Stimulated activated CD8-positive, alpha-beta memory T cell treated with anti-CD3 and anti-CD28 coated beads, Interleukin-15, amount 100 ng/mL, for 24 hours (primary cell): ENCODE measurements at places on chromosomes 2 and 18.

DNA sequence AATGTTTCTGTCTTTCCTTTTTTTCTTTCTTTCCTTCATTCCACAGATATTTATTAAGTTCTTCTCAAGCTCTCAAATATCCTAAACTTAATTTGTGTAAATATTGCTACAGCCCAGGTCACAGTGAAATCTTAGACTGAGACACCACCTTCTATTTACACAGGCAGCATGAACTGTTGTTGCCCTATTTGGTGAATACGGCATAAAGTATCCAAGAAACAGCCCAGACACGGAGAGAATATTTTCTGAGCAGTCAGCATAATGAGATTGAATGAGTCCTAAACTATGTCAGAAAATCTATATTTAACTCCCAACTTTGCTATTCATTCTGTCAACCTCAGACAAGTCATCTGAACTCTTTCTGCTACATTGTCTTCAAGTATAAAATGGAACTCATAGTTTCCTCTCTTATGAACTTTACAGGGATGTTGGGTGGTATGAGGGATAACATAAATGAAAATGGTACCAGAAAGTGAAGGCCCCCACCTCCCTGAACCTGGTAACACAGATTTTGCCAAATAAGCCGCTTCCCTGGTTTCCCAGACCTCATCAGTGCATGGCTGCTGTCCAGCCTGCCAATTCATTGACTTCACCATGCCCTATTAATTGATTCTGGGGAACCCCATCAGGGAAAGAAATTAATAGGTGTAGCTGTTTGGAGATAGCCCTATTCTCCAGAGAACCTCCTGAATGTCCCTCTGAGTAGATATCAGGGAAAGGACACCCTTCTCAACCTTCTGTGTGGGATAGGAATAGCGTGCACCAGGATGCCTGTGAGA, 235.9 kb downstream of the SETBP1 start:
- no peak for DNase-seq

GRCh38 chr2:172617115-172617514, 61.2 kb downstream of the PDK1 start:
- no peak for DNase-seq

DNA sequence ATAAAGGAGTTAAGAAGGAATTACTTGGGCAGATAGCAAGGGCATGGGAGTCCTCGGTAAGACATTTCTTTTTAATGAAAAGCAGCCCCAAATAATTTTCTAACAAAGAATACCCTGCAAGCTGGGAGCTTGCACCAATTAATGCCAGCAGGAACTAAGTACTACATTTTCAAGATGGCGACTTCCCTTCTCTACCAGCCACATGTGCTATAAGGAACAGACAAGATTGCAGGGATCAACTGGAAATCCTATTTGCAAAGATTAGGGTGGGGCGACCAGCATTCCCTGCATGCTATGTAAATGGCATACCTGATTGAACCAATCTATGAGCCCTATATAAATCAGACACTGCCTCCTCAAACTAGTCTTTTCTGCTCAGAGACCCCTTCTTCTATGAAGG, 827.5 kb downstream of the ADCYAP1 start:
- DNase-seq, result no peak

GRCh38 chr2:95354925-95355324, 47.6 kb upstream of the FAHD2A start:
- DNase-seq, result no peak

- peak; percentile 18 for DNase-seq
These were observed 31.6 kb upstream of the PPP1R1C start for GRCh38 chr2:181953881-181954537.

- DNase-seq, result no peak
These were observed 470.9 kb downstream of the ARHGAP15 start for GRCh38 chr2:143600116-143600515.

DNA sequence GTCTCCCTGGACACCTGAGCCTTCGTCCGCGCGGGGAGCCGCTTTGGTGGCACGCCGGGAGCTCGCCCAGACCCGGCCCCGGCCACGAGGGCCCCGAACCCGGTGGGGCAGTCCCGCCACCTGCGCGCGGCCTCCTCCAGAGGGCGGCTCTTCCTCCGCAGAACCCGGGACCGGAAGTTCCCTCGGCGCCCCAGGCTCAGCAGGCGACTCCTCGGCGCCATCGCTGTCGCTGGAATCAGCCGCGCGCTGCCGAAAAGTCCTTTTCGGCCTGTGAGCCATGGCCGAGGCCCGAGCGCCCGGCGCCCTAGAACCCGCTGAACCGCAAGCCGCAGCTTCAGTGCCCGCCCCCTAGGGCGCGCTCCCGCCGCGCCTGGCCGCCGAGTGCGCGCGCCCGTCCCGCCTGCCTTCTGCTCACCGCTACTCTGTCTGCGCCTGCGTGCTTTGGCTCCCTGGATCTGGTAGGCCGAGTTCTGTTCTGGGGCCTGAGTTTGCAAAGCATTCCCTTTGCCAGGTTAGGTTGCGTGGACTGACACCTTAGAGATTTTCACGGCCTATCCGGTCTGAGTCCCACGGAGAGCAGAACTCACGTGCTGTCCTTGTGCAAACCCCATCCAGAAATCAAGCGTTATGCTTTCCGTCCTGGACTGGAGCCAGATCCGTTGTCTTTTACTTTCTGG, at the start of gene GCFC2:
Gene GCFC2 (minus strand): TSS at position 339 of the 677 bp plus-strand sequence. CDS start 60 bp downstream, at position 279.
- peak; percentile 72 for DNase-seq

DNA sequence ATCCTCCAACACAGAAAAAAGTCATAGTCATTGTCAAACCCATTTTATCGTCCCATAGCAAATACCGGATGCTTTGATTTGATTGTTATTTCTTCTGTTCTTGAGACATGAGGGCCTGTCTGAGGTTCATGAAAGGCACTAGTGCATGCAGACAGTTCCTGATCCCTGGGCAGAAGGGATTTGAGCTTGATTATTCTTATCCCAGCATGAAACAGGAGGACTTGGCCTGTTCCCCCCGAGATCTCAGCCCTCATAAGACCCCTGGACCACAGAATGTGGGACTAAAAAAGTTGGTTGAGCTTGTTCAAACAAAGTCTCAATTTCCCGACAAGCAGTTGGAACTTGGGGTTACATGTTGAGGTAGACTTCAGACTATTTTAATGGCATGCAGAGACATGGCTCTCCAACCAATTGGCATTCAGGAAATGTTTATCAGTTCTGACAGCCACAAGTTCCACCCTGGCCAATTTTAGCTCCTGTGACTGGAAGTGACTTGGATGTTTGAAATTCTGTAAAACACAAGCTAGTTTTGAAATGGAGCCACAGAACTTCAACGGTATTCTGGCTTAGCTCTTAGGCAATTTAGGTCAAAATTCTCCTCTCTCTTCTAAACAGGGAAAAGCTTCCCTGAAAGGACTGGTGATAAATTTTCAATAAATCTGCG, 366.9 kb upstream of the SLC14A2 start:
- DNase-seq, result no peak

- DNase-seq, result no peak
These were observed 125.7 kb upstream of the EPAS1 start for GRCh38 chr2:46171411-46171953.

DNA sequence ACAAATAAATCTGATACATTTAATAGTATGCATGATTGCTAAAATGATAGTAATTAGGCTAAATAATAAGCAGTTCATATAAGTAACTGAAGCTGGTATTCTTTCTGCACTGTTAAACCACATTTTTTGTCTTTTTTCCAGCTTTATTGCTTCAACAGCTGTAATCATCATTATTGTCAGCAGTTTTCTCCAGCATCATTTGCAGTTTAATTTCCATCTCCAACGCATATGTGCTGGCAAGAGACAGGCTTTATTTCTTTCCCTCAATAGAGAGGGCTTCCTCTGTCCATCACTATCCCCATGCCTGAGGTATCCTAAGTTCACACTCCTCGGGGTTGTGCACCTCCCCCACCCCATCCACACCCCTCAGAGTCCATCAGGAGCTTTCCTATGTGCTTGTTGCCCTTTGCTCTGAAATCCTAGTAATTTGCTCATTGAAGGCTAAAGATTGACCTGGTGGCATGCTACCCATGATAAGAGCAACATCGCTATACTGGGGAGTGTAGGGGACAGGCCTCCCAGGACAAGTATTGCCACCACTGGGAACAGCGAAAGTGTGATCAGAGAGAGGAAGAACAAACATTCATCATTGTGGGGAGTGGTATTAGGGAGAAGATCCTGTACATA, 37.1 kb downstream of the B4GALT6 start:
- no peak for DNase-seq

- no peak for DNase-seq
These were observed 179.3 kb downstream of the FIGN start for GRCh38 chr2:163556511-163556910.

DNA sequence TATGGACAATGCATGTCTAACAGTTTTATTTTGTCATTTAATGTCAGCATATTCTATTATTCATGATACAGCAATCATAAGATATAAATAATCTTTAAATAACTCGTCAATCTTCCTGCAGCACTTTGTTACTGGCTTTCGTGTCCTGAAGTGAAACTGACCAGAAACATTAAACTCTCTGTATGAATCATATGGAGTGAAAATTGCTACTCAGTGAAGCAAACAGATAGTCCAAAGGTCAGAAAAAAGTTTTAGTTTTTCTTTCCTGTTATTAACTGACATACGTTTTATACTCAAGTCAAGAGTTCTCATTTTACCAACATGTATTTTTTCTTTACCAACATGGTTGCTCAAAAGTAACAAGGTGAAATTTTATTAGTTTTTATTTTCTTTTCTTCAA, 106.8 kb upstream of the GALNT5 start:
- no peak for DNase-seq

DNA sequence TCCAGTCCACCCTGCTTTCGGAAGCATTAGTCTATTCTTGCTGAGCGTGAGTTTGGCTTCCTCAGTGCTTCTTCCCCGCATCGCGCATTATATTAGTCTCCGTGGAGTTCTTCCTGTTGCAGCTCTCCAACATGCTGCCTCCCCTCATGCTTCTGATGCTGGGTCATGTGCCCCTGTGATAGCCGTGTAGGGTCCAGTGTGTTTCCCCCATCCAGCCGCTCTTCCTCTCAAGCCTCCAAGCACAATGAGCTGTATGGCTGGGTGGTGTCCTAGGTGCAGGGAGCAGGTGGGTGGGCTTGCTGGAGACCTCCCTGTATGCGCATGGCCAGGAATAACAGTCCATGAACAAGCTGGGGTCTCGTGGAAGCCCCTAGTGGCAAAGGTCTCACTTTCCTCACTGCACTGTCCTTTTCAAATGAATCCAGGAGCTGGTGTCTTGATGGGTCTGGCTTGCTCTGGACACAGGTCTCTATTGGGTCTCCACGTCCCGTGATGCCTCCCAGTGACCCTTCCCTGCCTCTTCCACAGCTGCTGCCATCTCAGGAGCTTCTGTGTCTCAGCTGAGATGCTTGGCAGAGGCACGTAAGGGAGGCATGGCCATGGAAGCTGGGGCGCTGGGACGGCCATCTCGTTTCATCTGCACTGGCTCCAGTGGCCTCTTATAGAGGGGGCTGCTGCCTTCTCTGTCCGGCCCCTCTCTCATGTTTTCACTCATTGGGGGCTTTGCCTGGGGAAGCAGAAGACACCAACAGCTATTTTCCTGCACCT, 54.8 kb upstream of the HDAC4 start:
- DNase-seq, result no peak

DNA sequence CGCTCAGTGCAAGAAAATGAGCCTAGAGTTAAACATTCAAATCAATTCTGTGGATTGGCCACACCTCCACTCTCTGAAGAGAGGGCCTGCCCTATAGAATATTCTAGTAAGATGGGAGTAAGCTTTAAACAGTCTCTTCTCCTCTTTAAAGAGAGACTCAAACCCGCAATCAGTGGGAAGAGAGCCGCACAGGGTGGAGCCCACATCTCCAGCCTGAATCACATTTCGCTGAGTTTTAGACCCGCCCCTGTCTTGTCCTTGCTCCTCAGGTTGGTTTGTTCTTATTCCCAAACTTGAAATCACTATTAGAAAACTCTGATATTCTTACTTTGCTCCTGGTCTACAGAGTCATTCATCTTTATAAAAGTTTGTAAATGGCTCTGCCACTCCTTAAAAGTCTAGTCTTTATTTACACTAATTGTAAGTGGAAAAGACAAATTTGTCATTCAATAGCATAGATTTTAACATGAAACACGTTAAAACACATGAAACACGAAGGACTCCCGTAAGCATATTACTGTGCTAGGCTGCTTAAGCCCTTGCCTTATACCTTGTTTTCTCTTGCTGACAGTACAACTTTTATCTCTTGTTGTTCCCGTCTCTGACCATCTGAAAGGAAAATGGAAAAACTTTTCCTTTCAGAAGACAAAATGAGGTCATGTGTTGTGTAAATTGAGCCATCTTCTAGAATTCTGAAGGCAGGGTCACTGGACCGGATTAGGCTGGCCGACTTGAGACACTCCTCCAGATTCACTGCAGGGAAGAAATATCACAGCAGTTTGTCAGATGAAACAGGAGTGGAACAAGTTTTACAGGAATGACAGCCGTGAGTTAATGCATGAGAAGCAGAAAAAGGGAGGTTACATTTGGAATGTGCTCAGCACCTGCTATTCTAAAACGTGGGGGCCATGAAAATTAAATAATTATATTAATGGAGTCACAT, 5.6 kb downstream of the DSC1 start:
- DNase-seq, result no peak

DNA sequence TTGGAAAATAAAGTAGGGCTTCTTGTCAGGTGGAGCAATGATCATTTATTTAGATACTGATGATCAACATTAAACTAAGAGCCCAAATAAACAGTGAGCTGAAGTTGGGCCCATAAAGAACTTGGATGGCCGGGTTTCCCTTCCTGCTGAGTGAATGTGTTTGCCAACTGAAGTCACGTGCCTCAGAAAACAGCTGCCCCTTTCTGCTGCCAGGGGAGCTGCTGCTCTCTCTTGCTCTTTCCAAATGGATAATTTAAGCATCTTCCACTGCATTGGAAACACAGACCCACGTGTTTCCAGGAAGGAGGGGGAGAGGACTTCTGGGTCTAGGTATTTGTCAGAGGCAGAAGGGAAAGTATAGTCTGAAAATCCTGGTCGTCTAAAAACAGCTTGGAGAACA, 22.9 kb upstream of the NCKAP5 start:
- DNase-seq, result no peak

DNA sequence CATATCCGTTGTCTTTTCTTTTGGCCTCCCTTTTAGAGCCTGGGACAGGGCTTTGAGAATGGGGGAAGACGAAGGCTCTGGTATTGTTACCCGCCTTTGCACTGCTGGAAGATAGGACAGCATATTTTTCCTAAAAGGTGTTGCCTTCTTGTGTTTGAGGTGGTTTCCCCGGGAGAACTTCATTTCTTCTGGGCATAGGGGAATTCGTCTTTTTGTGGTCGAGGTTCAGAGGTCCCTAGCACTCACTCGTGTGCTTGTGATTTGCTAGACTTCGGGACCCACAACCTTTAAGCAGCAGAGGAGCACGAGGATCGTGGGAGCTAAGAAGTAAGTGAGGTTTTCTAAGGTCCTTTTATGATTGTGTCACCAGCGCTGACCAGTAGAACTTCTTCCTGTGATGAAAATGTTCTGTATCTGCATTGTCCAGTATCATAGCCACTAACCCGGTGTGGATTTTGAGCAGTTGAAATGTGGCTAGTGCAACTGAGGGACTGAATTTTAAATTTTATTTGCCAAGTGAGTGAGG, 611 bp downstream of the ZNF512 start:
- DNase-seq, result no peak

- DNase-seq, result no peak
These were observed 62.3 kb upstream of the C2orf15 start for GRCh38 chr2:99079226-99079625.

GRCh38 chr2:181421131-181421458, 36.1 kb upstream of the ITGA4 start:
- DNase-seq, result no peak

- DNase-seq, result no peak
These were observed 39.2 kb downstream of the C2orf76 start for GRCh38 chr2:119327431-119327830.

- DNase-seq, result no peak
These were observed 142.5 kb upstream of the DNAJC10 start for GRCh38 chr2:182573553-182573952.
